Suppressor macrophage treated with lipopolysaccharide for 1 hour (primary cell): ENCODE measurements at places on chromosomes 5 and 9.

DNA sequence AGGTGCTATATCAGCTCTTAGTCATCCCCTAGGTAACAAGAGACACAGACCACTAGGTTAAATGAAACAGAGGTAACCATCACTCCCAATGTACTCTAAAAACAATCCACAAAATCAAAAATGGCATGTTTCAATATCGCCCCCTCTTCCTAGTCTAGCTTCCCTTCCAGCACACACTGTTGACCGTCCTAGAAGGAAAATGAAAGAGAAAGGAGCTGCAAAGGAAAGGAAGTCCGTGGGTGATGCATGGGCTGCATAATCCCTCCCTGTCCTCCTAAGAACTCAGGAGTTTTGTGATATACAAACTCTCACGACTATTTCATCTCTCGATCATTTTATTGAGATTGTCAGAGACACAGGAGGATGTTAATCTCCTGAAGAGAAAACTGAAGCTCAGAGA lies 101.6 kb downstream of the RFK start:
- DNase-seq = peak; percentile 33

GRCh38 chr5:73376618-73377170 lies 71.9 kb downstream of the FOXD1 start:
- DNase-seq = no peak

DNA sequence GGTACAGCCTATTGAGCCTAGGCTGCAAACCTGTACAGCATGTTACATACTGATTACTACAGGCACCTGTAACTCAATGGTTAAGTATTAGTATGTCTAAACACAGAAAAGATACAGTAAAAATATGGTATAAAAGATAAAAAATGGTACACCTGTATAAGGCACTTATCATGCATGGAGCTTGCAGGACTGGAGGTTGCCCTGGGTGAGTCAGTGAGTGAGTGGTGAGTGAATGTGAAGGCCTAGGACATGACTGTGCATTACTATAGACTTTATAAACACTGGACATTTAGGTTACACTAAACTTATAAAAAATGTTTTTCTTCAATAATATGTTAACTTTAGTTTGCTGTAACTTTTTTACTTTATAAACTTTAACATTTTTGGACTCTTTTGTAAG lies 171.3 kb downstream of the SLC28A3 start:
- DNase-seq = no peak

- DNase-seq = no peak
Measured at GRCh38 chr5:90381213-90381929, 28.2 kb downstream of the CETN3 start.

GRCh38 chr9:113625486-113625885 lies 162.0 kb downstream of the RGS3 start:
- DNase-seq = no peak

GRCh38 chr5:135012033-135012588 lies 21.9 kb downstream of the PITX1 start:
- no peak for DNase-seq

DNA sequence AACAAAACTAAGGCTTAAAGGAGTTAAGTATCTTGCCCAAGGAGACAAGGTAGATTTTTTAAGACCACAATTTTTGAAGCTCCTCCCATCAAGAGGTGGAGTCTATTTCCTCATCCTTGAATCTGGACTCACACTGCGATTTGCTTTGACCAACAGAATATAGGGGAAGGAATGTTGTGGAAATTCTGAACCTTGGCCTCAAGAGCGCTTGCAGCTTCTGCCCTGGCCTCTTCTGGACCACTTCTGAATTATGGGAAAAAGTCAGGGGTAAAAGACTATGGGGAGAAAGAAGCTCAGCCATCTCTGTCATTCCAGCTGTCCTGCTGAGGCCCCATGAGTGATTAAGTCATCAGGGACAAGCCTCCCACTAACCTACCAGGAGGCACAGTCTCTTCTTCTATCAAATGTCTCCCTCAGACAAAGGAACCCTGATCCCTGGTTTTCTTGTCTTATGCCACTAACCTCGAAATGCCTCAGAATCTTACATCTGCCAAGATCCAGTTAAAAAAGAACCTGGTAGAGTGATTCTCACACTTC lies 25.9 kb downstream of the MAPKAP1 start:
- no peak for DNase-seq

GRCh38 chr5:156052656-156053055 lies 274.3 kb upstream of the SGCD start:
- no peak for DNase-seq

DNA sequence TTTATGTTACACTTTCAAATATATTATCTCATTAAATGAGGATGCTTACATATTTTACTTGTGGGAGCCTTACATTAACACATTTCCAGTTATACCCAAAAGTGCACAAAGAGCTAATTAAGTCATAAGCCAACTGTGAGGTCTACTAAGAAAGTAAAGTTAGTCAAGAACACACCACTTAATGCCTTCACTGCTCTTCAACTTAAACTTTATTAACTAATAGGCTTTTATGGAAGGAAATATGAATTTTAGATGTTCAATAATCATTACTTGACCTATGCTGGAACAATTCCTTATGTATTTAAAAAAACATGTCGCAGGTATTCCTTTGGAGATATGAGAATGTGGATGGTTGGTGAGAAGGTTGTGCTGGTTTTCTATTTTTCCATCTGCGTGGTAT lies 3.4 kb downstream of the ST8SIA4 start:
- DNase-seq = no peak

- no peak for DNase-seq
Measured at GRCh38 chr9:5040730-5041389, 55.8 kb downstream of the JAK2 start.

DNA sequence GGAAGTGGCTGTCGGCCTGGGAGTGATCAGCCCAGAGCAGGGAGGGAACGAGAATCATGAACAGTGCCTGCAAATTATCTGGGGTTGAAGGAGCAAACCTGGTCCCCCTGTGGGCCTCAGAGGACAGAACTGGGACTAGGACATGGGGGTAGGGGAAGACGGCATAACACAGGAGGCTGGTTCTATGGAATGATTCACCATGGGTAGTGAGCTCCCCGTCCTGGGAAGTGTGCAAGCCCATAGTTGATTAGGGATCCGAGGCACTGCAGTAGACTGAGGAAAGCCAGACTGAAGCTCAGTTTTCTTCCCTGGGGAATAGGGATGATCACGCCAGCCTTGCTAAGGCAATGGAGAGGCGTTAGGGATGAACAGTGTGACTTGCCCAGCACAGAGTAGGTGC lies 5.6 kb downstream of the ADGRD2 start:
- DNase-seq = no peak

DNA sequence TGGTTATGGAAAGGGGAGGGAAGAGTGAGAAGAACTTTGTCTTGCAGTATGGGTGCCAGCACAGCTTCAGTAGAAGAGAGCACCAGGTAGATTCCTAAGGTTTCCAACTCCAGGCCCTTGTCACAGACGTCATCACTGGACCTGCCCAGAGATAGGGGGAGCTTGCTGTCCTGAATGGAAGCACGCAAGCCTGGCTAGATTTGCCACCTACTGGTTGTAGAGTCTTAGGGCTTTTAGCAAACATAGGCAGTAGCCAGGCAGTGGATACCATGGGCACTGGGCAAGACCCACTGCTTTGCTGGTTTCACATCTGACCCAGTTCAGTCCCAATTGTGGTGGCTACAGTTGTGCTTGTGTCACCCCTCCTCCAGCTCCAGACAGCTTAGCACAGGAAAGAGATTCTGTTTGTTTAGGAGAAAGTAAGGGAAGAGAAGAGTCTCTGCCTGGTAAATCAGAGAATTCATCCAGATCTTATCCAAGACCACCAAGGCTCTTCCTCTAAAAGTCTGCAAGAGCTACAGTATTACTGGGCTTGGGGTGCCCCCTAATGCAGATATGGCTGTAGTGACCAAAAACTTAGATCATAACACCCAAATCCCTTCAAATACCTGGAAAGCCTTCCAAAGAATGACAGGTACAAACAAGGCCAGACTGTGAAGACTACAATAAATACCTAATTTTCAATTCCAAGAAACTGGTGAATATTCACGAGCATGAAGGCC lies 158.9 kb downstream of the HINT1 start:
- no peak for DNase-seq

GRCh38 chr9:6440405-6440804 lies 27.4 kb downstream of the UHRF2 start:
- no peak for DNase-seq

GRCh38 chr9:87372356-87372851 lies 125.3 kb upstream of the DAPK1 start:
- no peak for DNase-seq

- no peak for DNase-seq
Measured at GRCh38 chr5:152290181-152290580, 114.9 kb downstream of the NMUR2 start.

- no peak for DNase-seq
Measured at GRCh38 chr5:110702704-110703103, 23.8 kb downstream of the TMEM232 start.

DNA sequence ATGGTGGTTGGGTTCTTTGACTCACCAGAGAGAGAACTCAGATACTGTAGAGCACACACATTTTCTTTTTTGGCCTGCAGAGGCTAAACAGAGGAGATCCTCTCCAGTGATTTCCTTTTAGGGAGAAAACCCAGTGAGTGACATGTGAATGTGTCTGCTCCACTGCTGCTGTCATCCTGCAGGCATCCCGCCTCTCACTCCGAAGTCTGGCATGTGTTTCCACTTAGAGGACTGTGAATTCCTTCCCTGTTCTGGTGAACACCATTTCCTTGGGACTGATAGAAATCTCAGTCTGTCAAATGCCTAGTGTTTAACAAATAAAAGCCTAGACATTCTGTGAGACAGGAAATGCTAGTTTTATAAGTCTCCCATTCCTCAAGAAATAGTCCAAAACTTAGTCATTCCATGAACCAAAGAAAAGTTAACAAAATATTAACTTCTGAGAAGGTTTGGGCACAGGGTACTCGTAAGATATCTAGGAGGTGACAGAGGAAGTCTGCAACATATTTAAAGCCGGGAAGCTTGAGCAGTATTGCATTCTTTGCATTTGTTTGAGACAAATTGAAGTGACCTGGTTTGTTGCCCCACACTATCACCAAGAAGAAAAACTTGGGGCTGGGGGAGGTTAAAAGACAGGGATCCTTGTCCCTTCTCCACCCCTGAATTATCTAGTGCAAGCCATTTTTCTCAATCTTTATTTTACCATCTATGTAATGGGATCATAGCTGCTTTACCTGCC lies 74.9 kb upstream of the NIPAL4 start:
- no peak for DNase-seq

- peak; percentile 55 for DNase-seq
Measured at GRCh38 chr5:94545870-94546625, 72.4 kb downstream of the KIAA0825 start.

- peak; percentile 2 for DNase-seq
Measured at GRCh38 chr5:158591301-158591863, 508.3 kb downstream of the EBF1 start.

DNA sequence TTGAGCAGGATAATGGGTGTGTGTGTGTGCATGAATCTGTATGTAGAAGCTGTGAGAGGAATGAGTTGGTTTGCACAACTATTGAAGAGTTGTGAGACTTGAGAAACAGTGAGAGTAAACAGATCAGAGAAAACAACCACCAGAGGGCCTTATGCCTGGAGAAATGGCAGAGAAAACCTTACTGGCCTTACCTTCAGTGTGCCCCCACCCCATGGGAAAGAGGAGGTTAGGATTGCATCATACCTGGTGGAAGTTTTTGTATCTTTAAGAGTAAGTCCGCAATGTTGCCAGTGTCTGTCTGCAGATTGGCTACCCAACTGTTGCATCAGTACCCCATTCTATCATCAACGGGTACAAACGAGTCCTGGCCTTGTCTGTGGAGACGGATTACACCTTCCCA lies 1909.4 kb upstream of the WWC1 start:
- no peak for DNase-seq

DNA sequence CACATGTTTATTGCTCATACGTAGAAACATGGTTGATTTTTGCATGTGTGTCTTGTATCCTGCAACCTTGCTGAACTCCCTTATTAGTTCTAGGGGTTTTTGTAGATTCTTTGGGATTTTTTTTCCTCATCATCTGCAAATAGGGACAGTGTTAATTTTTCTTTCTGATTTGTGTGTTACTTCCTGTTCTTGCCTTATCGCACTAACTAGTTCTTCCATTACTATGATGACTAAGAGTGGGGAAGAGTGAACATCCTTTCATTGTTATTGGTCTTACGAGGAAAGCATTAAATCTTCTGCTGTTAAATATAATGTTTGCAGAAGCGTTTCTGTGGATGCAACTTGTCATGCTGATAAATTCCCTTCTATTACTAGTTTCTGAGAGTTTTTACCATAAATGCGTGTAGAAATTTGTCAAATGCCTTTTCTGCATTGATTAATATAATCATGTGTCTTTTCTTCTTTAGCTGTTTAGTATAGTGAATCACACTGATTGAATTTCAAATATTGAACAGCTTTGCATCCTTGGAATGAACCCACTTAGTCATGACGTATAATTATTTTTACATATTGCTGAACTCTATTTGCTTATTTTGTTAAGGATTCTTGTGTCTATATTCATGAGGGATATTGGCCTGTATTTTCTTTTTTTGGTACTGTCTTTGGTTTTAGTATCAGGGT lies 32.1 kb upstream of the RNF130 start:
- DNase-seq = no peak

DNA sequence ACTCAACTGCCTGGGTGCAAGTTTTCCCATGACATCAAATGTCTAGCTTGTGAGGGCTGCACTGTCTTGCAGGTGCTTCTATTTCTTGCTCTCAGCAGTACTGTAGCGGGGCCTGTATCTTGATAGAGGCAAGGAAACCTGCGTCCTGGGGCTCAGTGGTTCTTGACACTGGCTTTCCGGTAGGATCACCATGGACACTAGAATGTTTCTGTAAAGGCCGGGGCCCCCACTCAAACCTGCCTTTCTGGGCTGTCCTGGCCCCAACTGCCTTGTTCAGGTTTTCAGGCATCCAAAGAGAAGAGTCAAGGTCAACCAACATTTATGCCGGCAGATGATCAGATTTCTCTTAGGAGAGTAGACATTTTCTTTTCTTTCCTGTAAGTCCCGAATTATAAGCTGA lies 26.7 kb upstream of the TENT4A start:
- DNase-seq = no peak
